RWPE2 (cell line): ENCODE measurements at places on chromosomes 16 and 17.

- DNase-seq = no peak
Measured at GRCh38 chr17:59707971-59708430, 547 bp downstream of the VMP1 start.

GRCh38 chr16:89510526-89510925, 2.3 kb downstream of the SPG7 start:
- no peak for DNase-seq

- DNase-seq = peak; percentile 96
Measured at GRCh38 chr16:87853411-87854052, 15.8 kb downstream of the SLC7A5 start.

DNA sequence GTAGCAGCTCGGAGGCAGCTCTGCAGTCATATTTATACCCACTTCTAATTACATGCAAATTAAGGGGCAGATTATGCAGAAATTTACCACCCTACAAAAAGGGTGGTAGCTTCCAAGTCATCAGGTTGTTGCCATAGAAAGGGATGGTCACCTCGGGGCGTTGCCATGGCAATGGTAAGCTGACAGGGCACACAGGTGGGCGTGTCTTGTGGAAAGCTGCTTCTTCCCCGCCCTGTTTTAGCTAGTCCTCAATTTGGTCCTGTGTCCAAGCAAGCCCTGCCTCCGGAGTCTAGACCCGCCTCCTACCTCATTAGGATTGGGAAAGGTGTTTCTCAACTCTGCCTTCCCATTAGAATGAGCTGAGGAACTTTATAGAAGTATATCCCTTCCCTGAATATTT, 98.7 kb downstream of the HS3ST2 start:
- DNase-seq = no peak

DNA sequence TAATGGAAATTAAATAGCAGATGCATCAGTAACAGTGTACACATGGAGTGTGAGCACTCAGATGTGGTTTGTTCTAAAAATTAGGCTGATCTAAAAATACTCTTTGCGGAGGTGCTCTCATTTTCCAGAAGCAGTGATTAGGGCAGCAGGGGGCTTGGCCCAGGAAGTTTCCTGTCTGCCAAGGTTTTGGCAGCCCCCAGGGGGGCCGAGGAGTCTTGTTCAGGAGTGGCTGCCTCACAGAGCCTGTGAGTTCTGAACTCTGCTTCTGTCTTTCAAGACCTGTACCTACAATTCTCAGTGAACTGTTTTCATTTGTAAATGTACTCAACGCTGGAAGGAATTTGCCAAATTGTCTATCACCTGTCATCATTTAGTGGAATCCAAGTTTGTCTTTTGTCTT, 388.4 kb upstream of the CDH11 start:
- DNase-seq = no peak

DNA sequence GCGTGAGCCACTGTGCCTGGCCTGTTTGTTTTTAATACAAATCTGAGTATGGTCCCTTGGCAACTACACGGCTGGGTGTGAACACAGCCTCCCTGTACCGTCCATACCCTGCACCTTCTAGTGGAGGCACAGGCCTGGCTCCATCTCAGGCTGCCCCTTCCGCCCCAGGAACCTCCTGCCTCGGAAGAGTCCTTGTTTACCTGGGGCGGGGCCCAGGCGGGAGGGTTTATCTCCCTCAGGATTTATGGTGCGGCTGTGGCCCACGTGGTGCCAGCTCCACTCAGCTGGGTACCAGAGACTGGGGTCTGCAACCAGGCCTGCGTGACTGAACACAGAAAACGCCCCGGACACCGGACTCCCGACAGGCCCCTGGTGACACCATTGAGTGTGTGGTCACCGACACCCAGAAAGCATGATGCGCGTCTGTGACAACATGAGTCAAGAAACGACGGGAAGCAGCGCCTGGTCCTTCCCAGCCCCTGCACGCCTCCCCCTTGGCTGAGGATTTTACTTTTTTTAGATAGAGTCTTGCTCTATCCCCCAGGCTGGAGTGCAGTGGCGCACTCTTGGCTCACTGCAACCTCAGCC, 19.0 kb downstream of the UNKL start:
- DNase-seq = no peak

- no peak for DNase-seq
Measured at GRCh38 chr16:79994418-79994817, 393.9 kb upstream of the MAF start.

DNA sequence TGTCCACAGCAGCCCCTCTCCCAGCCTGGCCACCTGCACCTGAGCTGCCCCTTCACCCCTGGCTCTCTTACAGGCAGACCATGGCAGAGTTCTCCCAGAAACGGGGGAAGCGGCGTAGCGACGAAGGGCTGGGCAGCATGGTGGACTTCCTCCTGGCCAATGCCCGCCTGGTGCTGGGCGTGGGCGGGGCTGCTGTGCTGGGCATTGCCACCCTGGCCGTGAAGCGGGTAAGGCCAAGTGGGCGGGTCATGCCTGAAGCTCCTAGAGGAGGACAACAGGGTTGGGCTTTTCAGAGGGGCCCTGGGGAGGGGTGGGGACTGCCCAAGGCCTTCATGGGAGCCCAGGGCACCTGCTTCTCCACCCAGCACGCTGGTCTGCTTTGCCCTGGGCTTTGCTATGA, 2.2 kb downstream of the MIEF2 start:
- peak; percentile 66 for DNase-seq

GRCh38 chr16:54890381-54890780, 40.3 kb upstream of the IRX5 start:
- no peak for DNase-seq

DNA sequence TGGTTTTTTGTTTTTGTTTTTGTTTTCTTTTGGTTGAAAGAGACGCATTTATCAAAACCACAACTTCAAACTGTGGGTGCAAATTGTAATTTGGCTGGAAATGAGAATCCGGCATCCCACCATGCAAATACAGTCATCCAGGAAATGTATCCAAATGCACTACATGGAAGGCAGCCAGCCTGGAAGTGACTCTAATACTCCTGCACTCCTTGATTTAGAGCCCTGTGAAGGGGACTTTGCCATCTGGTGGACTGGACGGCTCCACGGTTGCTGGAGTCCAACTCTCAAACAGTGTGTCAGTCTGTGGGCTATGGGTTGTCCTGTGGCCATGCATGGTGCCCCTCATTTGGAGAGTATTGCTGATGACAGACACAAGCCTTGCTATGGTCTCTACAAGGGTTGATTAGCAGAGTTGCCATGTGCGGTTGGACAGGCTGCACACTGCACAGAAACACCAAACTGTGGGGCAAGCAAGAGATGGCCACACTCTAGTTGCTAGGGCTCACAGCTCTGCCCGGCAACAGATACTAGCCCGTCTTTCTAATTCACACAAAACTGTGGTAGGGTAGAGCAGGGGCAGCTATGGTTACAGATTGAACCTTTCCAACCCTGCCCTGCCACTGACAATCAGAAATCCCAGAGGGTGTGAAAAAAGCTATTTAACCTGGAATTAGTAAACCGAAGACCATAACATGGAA, 62.4 kb downstream of the VAT1L start:
- DNase-seq = no peak

GRCh38 chr17:21268596-21269188, 15.5 kb upstream of the NATD1 start:
- no peak for DNase-seq

DNA sequence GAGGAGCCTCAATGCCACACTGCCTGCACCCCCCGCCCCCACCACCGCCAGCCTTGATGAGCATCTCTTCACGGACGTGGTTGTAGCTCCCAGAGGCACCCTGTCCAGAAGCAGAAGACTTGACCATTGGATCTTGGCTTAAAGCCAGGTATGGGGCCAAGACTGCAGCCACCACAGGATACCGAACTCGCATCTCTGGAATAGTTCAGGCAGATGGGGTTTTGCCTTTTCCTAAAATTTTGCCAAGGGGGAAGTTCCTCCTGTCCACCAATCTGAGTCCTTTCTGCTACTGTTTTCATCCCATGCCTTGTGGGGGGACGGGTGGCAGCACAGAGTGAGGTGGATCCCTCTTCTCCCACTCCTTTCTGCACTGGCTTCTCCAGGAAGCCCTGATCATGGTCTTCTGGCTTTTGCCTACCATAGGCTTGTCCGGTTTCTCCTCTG, 939 bp downstream of the CORO6 start:
- DNase-seq = no peak

DNA sequence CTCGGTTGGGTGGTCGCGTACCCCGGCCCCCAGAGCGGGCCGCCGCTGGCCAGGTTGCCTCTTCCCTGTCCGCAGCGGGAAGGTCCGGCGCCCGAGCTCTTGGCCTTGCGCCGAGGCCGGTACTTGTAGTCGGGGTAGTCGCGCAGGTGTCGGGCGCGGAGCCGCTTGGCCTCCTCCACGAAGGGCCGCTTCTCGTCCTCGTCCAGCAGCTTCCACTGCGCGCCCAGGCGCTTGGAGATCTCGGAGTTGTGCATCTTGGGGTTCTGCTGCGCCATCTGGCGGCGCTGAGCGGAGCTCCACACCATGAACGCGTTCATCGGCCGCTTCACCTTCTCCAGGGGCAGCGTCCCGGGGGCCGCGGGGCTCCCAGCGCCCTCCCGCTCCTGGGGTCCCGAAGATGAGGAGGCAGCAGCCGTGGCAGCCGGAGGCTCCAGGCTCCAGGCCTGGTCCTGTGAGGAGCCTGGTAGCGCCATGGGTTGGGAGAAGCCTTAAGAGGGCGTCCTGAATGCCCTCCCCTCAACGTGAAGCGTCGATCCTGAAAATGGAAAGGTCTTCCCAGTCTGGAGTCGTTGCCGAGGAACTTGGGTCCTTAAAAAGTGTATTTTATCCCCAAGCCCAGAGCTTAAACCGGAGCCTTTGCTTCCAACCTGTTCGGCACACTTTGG, 558 bp downstream of the SOX15 start:
- peak; percentile 89 for DNase-seq

GRCh38 chr16:74888232-74888862, 96.6 kb downstream of the WDR59 start:
- DNase-seq = no peak

DNA sequence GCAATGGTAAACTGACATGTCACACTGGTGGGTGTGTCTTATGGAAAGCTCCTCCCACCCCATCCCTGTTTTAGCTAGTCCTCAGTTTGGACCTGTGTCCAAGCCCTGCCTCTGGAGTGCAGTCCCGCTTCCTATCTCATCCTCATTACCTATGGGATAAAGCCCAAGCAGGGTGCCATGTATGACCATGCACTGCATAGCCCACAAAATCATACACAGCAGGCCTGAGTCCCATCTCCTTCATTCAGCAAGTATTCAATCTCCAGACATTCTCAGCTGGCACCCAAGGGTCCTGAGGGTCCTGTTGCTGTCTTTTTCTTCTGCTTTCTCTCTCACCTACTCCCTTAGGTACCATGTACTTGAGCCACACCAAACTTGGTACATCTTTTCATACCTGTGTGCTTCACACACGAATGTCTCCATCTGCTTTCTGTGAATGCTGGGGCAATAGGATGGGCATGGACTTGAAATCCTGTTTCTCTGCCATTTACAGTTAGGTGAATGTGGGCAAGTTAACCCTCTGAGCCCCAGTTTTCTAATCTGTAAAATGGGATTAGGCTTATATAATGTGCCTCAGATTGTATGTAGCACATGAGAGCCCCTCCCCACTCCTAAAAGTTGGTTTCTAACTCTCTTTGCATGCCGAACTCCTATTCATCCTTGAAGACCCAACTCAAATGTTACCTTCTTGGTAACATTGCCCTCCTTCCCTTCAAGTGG, 28.5 kb downstream of the TNS4 start:
- no peak for DNase-seq

DNA sequence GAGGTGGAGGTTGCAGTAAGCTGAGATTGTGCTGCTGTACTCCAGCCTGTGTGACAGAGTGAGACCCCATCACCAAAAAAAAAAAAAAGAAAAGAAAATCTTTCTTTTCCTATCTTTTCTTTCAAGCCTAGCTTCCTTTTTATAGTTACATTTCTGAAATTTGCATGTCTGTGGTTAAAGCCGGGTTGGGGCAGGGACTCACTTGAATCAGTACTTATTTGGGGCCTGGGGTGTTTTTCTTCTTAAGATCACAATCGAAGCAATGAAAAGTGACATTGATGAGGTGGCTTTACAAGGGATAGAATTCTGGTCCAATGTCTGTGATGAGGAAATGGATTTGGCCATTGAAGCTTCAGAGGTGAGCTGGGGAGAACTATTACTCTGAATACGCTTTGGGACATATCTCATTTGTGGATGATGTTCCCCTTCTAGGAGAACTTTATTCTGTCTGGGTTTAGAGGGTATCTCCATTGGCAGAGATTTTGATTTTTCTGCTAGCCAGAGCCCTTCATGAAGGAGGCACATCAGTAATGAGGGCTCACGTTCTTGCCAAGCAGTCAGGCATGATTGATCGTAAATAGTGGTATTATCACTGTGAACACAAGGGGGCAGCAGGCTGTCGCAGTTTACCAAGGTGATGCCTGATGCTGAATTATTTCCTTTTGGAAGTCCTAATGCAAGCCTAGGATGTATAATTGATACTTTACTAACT, 14.3 kb downstream of the KPNB1 start:
- DNase-seq = no peak

DNA sequence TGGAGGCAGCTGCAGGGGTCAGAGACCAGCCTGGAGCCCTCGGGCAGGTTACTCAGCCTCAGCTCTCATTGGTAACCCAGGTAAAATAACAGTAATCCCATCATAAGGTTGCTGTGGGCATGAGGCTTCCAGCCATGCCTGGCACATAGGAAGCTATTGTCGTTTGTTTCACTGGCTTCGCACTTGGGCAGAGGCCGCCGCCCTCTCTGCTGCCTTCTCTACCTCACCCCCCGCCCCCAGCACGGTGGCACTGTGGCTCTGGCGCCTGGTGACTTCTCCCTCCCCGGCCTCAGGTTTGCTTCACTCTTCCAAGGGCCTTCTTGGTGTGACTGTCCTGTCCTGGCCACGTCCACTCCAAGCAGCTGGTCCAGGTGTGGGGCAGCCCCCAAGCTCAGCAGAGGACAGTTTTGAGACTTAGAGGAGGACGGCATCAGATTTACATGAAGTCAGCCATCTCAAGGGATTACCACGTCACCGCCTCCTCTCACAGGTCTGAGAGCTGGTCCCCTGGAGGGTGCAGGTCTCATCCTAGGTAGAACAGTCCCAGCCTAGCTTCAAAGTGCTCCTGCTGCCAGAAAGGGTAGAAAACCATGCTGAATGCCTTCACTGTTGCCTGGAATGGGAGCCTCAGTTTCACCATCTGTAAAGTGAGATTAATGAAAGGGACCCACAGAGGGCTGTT, 34.8 kb downstream of the SREBF1 start:
- no peak for DNase-seq

GRCh38 chr16:15581127-15581815, 61.7 kb downstream of the MARF1 start:
- no peak for DNase-seq

GRCh38 chr16:82788919-82789318, 162.2 kb downstream of the CDH13 start:
- no peak for DNase-seq

GRCh38 chr16:85146922-85147651, 34.8 kb upstream of the CIBAR2 start:
- DNase-seq = no peak

DNA sequence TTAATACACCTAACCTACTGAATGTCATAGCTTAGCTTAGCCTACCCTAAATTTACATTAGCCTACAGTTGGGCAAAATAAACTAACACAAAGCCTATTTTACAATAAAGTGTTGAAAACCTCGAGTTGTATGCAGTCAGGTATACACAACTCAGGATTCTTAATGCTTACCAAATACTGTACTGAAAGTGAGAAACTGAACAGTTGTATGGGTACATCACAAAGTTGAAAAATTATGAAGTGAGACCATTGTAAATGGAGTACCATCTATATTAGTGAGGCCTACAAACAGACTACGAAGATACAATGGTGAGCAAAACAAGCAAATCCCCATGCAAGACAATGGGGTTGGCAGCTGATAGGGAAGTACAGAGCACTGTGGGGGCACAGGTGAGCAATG, 79.7 kb downstream of the VAT1L start:
- DNase-seq = no peak
